ENCODE measurements at places on chromosomes 16 and 17. TPM values are rescaled to one million over a fixed set of nuclear protein-coding genes. Genes with fewer than 3 reads are reported as not detected.

GRCh38 chr17:17027442-17028058 lies 14.7 kb upstream of the MPRIP start:
- no peak overlapping the region for H3K4me3 ChIP-seq
- no peak overlapping the region for H3K27ac ChIP-seq
- H3K4me1 ChIP-seq = no peaks in the 10 kb centered on the region
- DNase-seq = no peak
- no peaks in the 10 kb centered on the region for H3K36me3 ChIP-seq

GRCh38 chr16:23051587-23051986 lies 97.7 kb downstream of the USP31 start:
- no peaks in the 10 kb centered on the region for H3K4me1 ChIP-seq
- H3K27me3 ChIP-seq = peaks cover 3% of the 10 kb centered on the region
- H3K4me3 ChIP-seq = no peak overlapping the region
- no peaks in the 10 kb centered on the region for H3K36me3 ChIP-seq

DNA sequence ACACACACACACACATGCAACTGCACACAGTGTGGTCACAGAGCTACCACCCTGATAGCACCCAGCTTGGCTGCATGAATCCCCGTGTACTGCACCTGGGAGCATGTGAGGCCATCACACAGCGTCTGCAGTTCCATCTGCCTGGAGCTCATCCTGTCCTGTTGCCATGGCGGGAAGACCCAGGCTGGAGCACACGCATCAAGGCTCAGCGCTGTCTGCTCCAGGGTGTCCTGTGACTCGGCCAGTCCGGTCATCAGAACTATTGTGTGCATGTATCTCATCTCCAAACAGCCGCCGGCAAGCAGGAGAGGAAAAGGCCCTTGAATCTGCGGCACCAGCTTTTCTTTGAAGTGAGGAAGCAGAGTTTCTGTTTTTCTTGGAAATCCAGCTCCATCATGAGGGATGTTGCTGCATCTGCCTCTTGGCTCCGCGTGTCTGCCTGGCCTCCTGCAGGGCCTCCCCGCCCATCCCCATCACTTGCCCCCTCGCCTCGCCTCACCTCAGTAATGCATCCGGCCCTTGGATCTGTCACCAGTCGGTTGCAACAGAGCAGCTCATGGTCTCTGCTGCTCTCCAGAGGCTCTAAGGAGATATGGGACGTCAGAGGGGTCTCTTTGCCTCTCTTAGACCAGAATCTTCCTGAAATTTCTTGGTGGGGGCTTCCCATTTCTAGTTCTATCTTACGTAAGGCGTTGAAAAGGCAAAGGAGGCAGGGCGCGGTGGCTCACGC lies 23.7 kb downstream of the CACNG4 start:
- no peaks in the 10 kb centered on the region for H3K27me3 ChIP-seq
- H3K27ac ChIP-seq = no peak overlapping the region
- H3K4me3 ChIP-seq = no peak overlapping the region
- DNase-seq = no peak
- no peaks in the 10 kb centered on the region for H3K36me3 ChIP-seq

GRCh38 chr17:34565713-34566112 lies 13.7 kb upstream of the TMEM132E start:
- no peaks in the 10 kb centered on the region for H3K27me3 ChIP-seq
- DNase-seq = no peak
- no peak overlapping the region for H3K4me3 ChIP-seq
- H3K36me3 ChIP-seq = no peaks in the 10 kb centered on the region

- no peaks in the 10 kb centered on the region for H3K4me1 ChIP-seq
- H3K4me3 ChIP-seq = no peak overlapping the region
- DNase-seq = no peak
- H3K27me3 ChIP-seq = no peaks in the 10 kb centered on the region
Measured at GRCh38 chr17:8849311-8850041, 18.0 kb downstream of the PIK3R6 start.

DNA sequence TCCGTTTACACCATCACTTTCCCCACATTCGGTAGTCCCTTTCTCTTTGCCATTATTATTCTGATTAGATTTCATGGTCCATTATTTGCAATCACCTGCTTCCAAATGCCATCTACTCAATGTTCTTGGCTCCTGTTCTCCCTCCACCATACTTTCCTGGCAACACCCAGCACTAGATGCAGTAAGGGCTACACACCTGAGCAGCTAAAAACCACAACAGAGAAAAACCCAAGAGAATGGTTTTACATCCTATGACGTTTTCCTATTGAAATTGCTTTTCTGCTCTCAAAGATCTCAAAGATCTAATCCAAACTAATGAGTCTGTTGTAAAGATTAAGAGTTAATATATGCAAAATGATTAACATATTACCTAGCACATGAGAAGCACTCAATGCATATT lies 441.3 kb downstream of the SHISA9 start:
- no peaks in the 10 kb centered on the region for H3K4me1 ChIP-seq
- no peak for DNase-seq
- H3K27ac ChIP-seq = no peak overlapping the region
- no peaks in the 10 kb centered on the region for H3K36me3 ChIP-seq

DNA sequence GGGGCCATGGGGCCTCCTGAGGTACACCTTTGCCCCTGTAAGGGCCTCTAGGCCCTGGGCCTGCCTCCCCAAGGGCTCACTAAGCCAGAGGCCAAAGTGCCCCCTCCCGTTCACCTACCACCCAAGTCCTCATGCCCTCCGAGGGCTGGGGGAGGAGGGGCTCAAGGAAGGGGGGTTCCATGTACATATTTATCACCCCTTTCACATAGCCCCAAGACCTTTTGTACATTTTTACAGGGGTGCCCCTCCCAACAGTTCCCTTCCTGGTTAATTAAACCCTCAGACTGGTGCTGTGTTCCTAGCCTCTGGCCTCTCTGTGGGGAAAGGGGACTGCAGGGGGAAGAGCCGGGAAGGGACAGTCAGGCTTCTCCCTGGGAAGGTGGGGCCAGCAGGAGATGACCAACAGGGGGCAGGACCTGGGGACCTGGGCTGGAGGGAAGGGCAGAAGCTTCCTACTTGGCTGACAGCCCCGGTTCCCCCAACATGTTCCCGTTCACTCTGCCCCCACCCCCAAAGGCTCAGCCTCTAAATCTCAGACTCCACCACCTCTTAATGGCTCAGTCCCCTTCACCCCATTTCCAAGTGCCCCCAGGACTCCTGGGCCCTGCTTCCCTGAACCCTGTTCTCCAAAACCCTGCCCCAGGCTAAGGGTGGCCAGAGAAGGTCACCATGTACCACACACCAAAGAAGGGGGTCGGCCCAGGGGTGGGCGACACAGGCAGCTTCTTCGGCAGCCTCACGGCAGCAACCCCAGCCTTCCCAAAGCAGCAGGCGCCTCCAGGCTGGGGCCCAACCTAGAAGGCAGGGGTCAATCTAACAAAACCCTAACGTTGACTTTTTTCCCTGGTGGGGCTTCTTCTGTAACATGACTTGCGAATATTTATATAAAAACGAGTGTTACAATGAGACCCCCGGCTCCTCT lies 11.9 kb downstream of the FBRS start:
- no peak for DNase-seq
- H3K36me3 ChIP-seq = no peaks in the 10 kb centered on the region
- H3K27ac ChIP-seq = no peak overlapping the region
- H3K4me3 ChIP-seq = no peak overlapping the region
- no peaks in the 10 kb centered on the region for H3K27me3 ChIP-seq
- H3K4me1 ChIP-seq = no peaks in the 10 kb centered on the region

DNA sequence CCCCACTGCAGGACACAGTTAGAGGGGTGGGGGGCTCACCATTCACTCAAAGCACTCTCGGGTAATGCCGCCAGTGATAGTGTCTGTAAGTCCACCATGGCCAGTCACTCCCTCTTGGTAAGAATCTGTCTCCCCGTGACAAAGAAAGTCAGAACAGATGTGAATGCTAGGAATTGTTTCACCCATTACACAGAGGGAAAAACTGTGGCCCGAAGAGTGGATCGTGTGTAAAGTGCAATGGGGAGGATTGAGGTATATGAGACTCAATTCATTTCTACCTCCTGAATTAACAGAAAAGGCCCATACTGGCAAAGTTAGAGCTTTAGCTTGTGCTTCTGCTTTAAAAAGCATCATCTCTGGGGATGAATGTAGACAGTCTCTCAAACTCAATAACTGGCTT lies 17.5 kb upstream of the SLC6A2 start:
- H3K4me3 ChIP-seq = no peak overlapping the region
- H3K36me3 ChIP-seq = no peaks in the 10 kb centered on the region
- no peaks in the 10 kb centered on the region for H3K4me1 ChIP-seq
- H3K27me3 ChIP-seq = no peaks in the 10 kb centered on the region

GRCh38 chr17:81132197-81132540 lies 33.1 kb upstream of the PVALEF start:
- H3K4me3 ChIP-seq = no peak overlapping the region
- H3K4me1 ChIP-seq = no peaks in the 10 kb centered on the region
- DNase-seq = no peak
- no peak overlapping the region for H3K27ac ChIP-seq
- H3K27me3 ChIP-seq = no peaks in the 10 kb centered on the region

GRCh38 chr17:72597354-72598087 lies 476.7 kb downstream of the SOX9 start:
- H3K4me1 ChIP-seq = no peaks in the 10 kb centered on the region
- H3K27me3 ChIP-seq = no peaks in the 10 kb centered on the region
- H3K27ac ChIP-seq = no peak overlapping the region
- no peak for DNase-seq

GRCh38 chr16:85274924-85275323 lies 162.7 kb upstream of the CIBAR2 start:
- DNase-seq = no peak
- H3K27ac ChIP-seq = no peak overlapping the region
- no peaks in the 10 kb centered on the region for H3K4me1 ChIP-seq
- no peaks in the 10 kb centered on the region for H3K36me3 ChIP-seq
- no peak overlapping the region for H3K4me3 ChIP-seq
- no peaks in the 10 kb centered on the region for H3K27me3 ChIP-seq

DNA sequence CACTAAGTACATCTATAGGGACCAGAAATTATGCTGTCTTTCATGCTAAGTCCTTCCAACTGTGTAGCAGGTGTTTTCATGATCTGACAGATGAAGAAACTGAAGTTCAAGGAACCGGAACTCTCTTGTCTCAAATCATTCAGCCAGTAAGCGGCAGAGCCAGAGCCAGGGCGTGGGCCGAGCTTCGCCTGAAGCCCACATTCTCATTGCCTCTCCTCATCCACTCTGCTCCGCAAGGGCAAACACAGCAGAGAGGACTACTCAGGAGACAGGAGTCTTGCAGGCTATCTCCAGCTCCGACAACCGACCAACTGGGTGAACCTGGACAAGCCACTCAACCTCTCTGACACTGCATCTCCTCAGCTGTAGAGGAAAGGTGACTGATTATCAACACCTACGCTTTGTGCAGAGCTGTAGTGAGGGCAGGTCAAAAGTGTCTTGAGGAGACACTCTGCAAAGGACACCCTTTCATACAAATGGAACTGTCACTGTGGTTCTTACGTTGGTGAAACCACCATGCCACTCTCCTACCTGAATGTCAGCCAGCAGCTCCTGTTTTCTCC lies 72.9 kb downstream of the CYTH1 start:
- no peak overlapping the region for H3K27ac ChIP-seq
- H3K27me3 ChIP-seq = no peaks in the 10 kb centered on the region
- DNase-seq = no peak
- no peaks in the 10 kb centered on the region for H3K4me1 ChIP-seq

DNA sequence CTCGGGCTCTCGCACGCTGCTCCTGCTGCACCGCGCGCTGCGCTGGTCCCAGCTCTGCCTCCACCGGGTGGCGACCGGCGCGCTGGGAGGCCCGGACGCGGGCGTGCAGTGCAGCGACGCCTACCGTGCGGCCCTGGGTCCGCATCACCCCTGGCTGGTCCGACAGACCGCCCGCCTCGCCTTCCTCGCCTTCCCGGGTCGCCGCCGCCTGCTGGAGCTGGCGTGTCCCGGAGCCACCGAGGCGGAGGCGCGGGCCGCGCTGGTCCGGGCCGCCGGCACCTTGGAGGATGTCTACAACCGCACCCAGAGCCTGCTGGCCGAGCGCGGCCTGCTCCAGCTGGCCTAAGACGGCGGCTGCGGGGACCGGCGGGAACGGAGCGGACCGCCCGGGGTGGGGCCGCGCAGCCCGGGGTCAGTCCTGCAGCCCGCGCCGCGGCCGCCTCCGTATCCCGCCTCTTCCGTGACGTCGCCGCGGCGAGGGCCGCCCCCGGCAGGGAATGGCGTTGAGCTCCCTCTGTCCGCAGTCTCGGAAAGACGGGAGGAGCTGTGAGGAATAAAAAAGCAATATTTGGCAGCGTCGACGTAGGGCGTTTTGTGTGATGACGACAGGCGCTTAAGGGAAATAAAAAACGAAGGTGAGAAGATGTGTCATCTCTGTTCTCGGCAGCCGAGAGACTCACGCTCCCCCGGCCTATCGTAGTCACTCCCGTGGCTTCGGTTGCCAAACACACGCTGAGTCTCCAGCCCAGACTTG lies 1.4 kb downstream of the GLTPD2 start:
- H3K36me3 ChIP-seq = no peaks in the 10 kb centered on the region
- H3K4me1 ChIP-seq = no peaks in the 10 kb centered on the region
- no peak overlapping the region for H3K27ac ChIP-seq
- H3K4me3 ChIP-seq = peak overlapping the region; percentile 80
- peak; percentile 94 for DNase-seq

DNA sequence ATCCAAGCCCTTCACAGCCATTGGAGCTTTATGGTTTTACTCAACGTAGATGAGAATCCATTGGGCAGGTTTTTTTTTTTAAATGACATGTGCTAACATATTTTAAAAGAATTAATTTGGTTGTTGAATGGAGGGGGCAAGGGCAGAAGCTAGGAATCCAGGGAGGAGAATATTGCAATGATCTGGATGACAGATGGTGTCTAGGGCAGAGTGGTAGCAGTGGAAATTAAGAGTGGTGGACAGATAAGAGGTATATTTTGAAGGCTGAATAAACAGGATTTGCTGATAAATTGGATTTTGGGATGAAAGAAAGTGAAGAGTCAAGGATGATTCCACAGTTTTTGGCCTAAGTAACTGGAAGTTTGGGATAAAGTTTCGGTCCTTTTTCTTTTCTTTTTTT lies 54.8 kb upstream of the DHX40 start:
- H3K4me1 ChIP-seq = no peaks in the 10 kb centered on the region
- H3K27ac ChIP-seq = no peak overlapping the region
- no peak for DNase-seq
- no peaks in the 10 kb centered on the region for H3K27me3 ChIP-seq

GRCh38 chr17:12773153-12773552 lies 16.1 kb upstream of the ARHGAP44 start:
- H3K4me3 ChIP-seq = no peak overlapping the region
- no peaks in the 10 kb centered on the region for H3K4me1 ChIP-seq
- H3K27ac ChIP-seq = no peak overlapping the region
- no peaks in the 10 kb centered on the region for H3K36me3 ChIP-seq

- H3K4me1 ChIP-seq = peaks cover under 1% of the 10 kb centered on the region
- H3K27me3 ChIP-seq = no peaks in the 10 kb centered on the region
- peak; percentile 88 for DNase-seq
- peak overlapping the region; percentile 75 for H3K27ac ChIP-seq
- no peaks in the 10 kb centered on the region for H3K36me3 ChIP-seq
- H3K4me3 ChIP-seq = no peak overlapping the region
Measured at GRCh38 chr16:11133344-11133943, 122.6 kb downstream of the SOCS1 start.

G6PC1 gene
- not detected for total RNA-seq

CNTNAP1 gene
- total RNA-seq = 25.8 TPM

USP43 gene
- total RNA-seq = 0.33 TPM

OR1E2 gene
- total RNA-seq = not detected

TMC7 gene
- total RNA-seq = 1.4 TPM

KIF19 gene
- total RNA-seq = 5.1 TPM

KIF2B gene
- total RNA-seq = not detected

ZNF785 gene
- total RNA-seq = 21.8 TPM

Data from aorta (tissue), 5 donors.